ENCODE measurements at places on chromosomes 1 and 21.

GRCh38 chr1:153444078-153444477 lies 16.4 kb downstream of the S100A7 start:
- DNase-seq, result no peak

- no peak for DNase-seq
Observed at GRCh38 chr1:83769594-83770318, 229.2 kb downstream of the TTLL7 start.

DNA sequence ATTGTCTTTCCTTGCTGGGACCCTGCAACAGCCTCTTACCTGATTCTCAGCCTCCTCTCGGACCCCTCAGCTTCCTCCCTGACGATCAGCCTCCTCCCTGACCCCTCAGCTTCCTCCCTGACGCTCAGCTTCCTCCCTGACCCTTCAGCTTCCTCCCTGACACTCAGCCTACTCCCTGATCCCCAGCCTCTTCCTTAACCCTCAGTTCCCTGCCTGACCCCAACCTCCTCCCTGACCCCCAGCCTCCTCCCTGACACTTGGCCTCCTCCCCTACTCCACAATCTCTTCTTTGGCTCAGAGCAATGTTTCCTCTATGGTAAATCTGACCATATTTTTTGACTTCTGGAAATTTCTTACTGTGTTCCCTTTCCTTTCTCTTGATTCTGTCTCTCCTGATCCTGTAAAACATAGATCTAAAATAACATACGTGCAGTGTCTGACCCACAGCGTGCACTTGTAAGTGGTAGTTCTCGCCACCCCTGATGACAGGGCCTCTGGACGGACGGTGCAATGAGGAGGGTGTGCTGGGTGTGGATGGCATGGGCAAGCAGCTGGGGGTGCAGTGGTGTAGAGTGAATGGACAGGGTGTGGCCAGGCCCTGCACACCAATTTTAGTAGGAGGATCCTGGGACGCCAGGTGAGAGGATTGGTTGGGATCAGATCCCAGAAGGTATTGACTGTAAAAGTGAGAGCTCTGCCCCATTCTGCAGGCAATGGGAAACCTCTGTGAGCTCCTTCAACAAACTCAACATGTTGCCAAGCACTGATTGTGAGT lies 264.1 kb downstream of the FOXD2 start:
- no peak for DNase-seq

- DNase-seq, result no peak
Observed at GRCh38 chr21:21199342-21200102, 201.3 kb downstream of the NCAM2 start.

DNA sequence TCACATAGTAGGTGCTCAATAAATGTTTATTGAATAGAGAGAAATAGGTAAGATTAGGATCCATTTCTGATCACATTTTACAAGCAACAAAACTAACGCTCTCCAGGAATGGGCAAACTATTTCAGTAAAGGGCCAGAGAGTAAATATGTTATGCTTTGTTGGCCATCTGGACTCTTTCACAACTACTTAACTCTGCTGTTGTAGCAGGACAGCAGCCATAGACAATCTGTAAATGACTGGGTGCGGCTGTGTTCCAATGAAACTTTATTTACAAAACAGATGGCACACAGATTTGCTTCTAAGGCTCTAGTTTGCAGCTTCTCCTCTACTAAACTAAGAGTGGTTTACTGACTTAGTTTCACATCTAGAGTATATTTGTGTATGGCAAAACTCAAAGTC lies 83.0 kb upstream of the BACH1 start:
- no peak for DNase-seq

GRCh38 chr21:38831526-38832467 lies 26.1 kb downstream of the ETS2 start:
- DNase-seq, result peak; percentile 100

DNA sequence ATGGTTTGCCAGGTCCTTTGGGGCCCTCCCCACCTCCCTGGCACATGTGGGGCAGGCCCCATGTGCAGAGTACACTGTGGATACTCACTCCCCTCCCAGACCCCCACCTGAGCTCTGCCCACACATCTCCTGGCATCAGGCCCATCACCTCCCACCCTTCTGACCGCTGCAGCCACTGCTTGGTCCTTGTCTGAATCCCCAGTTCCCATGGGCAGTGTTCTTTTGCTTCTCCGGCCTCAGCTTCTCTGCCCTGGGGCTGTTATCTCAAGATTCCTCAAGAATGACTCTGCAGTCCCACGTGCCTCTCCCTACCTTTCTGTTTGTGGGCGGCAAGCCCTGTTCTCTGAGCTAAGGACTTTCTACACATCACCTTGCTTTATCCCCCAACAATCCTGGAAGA lies 187.7 kb upstream of the EDN2 start:
- peak; percentile 89 for DNase-seq

GRCh38 chr21:19609611-19610010 lies 1206.0 kb upstream of the TMPRSS15 start:
- DNase-seq, result peak; percentile 0

- DNase-seq, result no peak
Observed at GRCh38 chr1:32830092-32830852, 12.8 kb downstream of the S100PBP start.

- no peak for DNase-seq
Observed at GRCh38 chr21:40839521-40839920, 7.4 kb downstream of the DSCAM start.

- DNase-seq, result peak; percentile 90
Observed at GRCh38 chr1:58572690-58573089, 4.4 kb downstream of the TACSTD2 start.

- DNase-seq, result no peak
Observed at GRCh38 chr1:20059847-20060246, 10.1 kb upstream of the PLA2G5 start.
